Muscle of leg (tissue), 16 donors: ENCODE measurements at places on chromosomes 11 and 22. TPM values are rescaled to one million over a fixed set of nuclear protein-coding genes. Genes with fewer than 3 reads are reported as not detected.

The TUBA8 gene
- polyA plus RNA-seq: 4.8 TPM

The ZBTB3 gene
- 4.3 TPM for polyA plus RNA-seq

The MYBPC3 gene
- 0.80 TPM for polyA plus RNA-seq

DNA sequence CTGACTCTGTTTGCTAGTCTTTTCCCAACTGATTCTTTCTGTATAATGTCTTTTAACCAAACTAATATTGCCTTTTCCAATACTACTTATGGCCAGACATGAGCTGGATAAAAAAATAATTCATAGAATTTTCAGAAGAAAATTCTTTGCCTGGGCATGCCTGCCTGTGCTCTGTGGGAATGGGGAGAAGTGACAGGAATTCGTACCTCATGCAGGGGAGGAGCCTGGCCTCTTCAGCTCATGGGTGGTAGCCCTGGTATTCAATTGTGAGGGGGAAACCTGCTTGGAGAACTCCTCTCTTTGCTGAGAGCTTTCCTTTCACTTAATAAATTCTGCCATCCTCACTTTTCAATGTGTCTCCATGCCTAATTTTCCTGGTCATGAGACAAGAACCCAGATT lies 928.8 kb downstream of the FAM181B start:
- DNase-seq: no peak

GRCh38 chr22:27609451-27609888 lies 192.1 kb downstream of the MN1 start:
- DNase-seq: no peak
